A549 treated with ZK216348 at 1 μM for 4 hours (cell line): ENCODE measurements at places on chromosomes 3 and 15. TPM values are rescaled to one million over a fixed set of nuclear protein-coding genes. Genes with fewer than 3 reads are reported as not detected.

The GOLGA8G gene
- not detected in 5 replicates for total RNA-seq

The LOXL1 gene
- total RNA-seq = 0.34 to 1.7 TPM (median 0.55 TPM) in 5 replicates

The MCTP2 gene
- not detected in 5 replicates for total RNA-seq

The CPEB1 gene
- 2.8 to 3.9 TPM (median 3.0 TPM) in 5 replicates for total RNA-seq

The MINDY2 gene
- total RNA-seq = 2.1 to 7.7 TPM (median 4.9 TPM) in 5 replicates

The CLDN16 gene
- 0.07 to 0.34 TPM in 2 of 5 replicates, not detected in the others for total RNA-seq

The KCNAB1 gene
- not detected in 5 replicates for total RNA-seq

The RPP25 gene
- 20.2 to 29.5 TPM (median 28.6 TPM) in 5 replicates for total RNA-seq

The MNS1 gene
- 2.0 to 5.1 TPM (median 3.5 TPM) in 5 replicates for total RNA-seq

The TP63 gene
- 0.14 to 0.34 TPM (median 0.27 TPM) in 5 replicates for total RNA-seq

The SAXO2 gene
- total RNA-seq = 1.5 to 5.0 TPM (median 1.7 TPM) in 5 replicates

The HHATL gene
- total RNA-seq = not detected in 5 replicates

The C15orf62 gene
- 0.06 to 0.16 TPM (median 0.10 TPM) in 4 of 5 replicates, not detected in the other for total RNA-seq

The ZNF80 gene
- not detected in 5 replicates for total RNA-seq

The GFM1 gene
- 39.1 to 61.0 TPM (median 40.8 TPM) in 5 replicates for total RNA-seq

The NTRK3 gene
- total RNA-seq = 14.9 to 27.5 TPM (median 23.0 TPM) in 5 replicates

The IGSF11 gene
- total RNA-seq = 2.7 to 6.4 TPM (median 4.9 TPM) in 5 replicates

The PLS1 gene
- total RNA-seq = 9.1 to 15.7 TPM (median 12.2 TPM) in 5 replicates

The CTXND1 gene
- total RNA-seq = not detected in 5 replicates

The FHIT gene
- total RNA-seq = 0.31 to 3.1 TPM (median 0.54 TPM) in 5 replicates

The NAALADL2 gene
- total RNA-seq = 0.24 TPM in 1 of 5 replicates, not detected in the others

The IQCH gene
- 1.2 to 2.4 TPM (median 1.5 TPM) in 5 replicates for total RNA-seq

The NEO1 gene
- total RNA-seq = 27.2 to 40.5 TPM (median 34.8 TPM) in 5 replicates

The CDCP1 gene
- 8.7 to 12.2 TPM (median 9.5 TPM) in 5 replicates for total RNA-seq

The FAM174B gene
- 4.8 to 8.2 TPM (median 7.0 TPM) in 5 replicates for total RNA-seq
